CD8-positive, alpha-beta memory T cell (primary cell): ENCODE measurements at places on chromosomes 12 and 14. TPM values are rescaled to one million over a fixed set of nuclear protein-coding genes. Genes with fewer than 3 reads are reported as not detected.

Gene PITPNM2
- 5.1 TPM for total RNA-seq

Gene TAS2R43
- not detected for total RNA-seq

Gene SLC6A13
- 0.09 TPM for total RNA-seq

DNA sequence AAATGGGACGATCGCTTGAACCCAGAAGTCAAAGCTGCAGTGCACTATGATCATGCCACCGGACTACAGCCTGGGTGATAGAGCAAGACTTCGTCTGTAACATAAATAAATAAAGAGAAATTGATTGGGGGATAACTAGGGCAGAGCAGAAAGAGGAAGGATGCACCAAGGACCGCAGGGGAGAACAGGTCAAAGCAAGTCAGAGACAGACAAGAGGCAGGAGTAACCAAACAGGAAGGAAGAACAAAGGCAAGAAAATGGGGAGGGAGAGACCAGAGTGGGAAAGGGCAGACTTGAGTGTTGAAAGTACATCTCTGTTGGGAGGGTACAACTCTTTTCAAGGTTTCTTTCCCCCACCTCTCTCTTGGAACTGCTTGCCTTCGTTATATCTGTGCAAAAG is 50.8 kb upstream of the ELK3 start:
- no peak for DNase-seq

DNA sequence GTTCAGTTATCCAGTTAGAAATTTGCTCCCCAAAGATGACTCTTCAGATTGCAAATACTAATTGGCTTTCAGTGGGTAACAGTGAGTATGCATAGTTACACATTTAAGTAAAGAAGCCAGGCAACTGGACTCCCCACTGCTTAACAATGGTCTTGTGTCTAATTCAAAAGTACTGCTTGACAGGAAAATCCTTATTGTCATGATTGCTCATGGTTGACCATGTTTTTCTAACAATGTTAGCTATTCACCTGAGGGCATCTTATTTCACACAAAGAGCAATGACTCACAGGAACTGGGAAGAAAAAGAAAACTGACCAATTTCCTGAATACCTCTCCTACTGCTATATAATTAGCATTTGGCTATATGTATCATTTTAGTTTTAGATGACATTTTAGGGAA is 33.7 kb upstream of the ALG10B start:
- DNase-seq = no peak

DNA sequence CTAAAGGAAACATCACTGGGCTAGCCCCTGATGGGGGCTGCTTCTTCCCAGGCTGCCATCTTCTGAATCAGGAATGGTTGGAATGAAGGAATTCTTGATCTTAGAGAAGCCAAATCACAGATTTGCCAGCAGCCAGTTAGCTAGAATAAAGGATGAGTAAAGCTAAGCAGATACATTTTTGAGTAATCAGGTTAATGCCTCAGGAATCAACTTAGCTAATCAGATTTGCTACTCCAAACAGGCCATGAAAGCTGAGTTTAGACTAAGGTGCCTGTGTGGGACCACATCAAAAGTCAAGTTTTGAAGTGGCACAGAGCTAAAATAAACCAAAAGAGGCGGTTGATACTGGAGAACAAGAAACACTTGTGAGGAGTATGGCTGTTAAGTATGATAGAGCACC is 28.8 kb upstream of the LMO3 start:
- DNase-seq = no peak

- DNase-seq = no peak
Measured at GRCh38 chr12:92156704-92157395, 11.2 kb upstream of the BTG1 start.

DNA sequence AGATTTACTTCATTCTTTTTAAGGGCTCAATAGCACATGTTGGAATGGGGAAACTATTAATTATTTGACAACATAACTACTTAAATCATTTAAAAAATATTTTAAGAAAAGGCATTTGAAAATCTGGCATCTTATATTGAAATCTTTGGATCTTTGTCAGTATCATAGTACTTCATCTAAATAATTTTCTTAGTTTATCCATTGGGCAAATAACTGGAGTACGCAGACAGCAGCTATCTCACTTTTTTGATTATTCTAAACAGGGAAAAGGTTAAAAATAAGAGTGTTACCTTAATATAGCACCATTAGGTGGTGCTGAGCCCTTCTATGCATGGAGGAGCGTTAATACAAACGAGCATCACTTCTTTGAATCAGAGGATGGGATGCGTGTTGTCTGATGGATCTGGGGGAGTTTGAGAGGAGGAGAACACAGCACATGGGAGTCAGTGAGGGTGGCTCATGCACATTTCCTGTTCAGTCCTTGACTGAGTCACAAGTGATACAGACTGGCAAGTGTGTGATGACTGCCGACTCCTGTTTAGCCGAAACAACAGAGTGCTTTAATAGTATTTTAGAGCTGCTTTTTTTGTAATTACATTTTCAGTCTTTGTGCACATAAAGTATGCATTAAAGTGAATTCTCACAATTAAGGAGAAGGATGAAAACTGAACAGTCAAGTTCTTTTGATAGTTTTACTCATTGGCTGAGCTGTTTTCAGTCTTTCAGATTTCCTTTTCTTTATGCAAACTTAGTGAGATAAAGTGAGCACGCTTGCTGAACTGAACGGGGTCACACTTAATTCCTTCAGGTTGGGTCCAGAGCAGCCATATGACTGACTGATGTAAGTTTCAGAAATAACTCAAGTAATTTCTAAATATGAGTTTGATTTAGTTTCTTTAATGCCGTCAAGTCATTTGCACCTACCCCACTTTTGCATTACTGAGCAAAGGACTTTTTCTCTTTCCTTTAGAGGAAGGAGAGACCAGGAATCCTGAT is 92.7 kb downstream of the DIP2B start:
- peak; percentile 22 for DNase-seq

GRCh38 chr14:36931791-36932190 is 240.6 kb downstream of the SLC25A21 start:
- no peak for DNase-seq
